ENCODE measurements at places on chromosomes 5 and 9.

DNA sequence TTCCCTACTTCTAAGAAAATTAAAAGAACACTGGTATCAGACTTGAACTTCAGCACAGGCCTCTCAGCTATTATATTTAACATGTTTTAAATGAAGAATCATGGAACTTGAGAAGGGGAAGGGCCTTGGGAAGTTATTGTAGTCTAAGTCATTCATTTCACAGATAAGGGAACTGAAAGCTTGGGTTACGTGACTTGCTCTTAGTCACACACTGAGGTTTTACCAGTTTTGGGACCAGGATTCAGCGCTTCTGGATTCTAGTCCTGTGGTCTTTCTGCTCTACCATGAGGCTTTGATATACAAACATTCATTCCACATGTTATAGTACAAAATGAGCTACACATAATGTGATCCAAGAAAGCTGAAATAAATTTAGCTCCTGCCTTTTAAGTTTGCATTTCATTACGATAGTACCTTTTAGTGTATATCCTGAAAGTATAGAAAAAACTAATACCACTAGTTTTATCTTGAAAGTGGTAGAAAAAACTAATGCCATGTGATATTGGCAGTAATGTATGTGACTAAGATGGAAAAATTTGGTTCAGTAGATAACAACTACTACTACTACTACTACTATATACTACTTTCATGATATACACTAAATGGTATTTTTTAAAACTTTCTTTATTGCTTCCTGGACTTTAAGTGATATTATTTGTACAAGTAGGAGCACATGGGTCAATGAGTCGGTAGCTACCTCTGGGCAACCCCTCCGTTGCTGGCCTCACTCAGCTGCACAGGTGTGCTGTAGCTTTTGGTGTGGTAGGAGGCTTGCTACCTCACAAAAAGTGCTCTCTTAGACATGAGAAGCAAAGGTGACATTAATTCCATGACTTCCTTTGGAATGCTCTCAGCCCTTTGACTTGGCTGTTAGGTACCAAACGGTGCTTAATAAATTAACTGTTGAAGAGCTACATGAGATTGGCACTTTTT, 40.7 kb downstream of the F2RL2 start:
- no peak for DNase-seq

DNA sequence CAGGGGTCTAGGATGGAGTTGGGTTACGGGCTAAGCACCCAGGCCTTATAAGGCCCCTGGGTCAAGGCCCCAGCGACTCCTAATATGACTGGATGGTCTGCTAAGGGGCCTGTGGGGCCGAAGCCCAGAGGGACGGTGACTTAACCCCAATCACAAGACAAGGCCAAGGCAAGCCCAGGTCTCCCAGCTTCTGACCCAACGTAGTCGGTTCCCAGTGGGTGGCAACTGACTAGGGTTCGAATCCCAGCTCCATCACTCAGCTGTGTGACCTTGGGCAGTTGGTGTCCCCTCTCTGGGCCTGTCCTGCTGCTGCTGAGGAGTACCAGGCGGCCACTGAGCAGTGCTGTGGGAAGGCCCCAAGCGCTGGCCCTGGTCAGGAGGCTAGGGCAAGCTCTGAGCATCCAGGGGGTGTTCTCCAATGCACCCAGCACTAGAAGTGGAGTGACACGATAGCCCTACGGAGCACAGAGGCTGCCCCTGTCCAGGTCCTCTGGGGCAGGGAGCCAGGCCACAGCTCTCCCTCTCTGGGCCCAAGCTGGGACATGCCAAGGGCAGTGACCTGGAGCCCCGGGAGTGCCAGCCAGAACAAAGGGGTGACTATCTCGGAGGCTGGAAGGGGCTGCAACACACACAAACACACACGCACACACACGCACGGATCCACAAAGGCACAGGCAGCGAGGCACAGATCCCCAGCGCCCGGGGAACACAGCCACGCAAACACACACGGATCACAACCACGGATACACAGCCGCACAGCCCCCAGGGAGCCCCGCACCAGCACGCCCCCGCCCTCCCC, 512 bp downstream of the AK1 start:
- DNase-seq, result no peak

GRCh38 chr5:177510567-177511053, 984 bp upstream of the DOK3 start:
- no peak for DNase-seq

- DNase-seq, result no peak
Measured at GRCh38 chr9:95090871-95091577, 226.5 kb downstream of the FANCC start.

- DNase-seq, result no peak
Measured at GRCh38 chr9:137759117-137759516, 118.5 kb upstream of the CACNA1B start.

DNA sequence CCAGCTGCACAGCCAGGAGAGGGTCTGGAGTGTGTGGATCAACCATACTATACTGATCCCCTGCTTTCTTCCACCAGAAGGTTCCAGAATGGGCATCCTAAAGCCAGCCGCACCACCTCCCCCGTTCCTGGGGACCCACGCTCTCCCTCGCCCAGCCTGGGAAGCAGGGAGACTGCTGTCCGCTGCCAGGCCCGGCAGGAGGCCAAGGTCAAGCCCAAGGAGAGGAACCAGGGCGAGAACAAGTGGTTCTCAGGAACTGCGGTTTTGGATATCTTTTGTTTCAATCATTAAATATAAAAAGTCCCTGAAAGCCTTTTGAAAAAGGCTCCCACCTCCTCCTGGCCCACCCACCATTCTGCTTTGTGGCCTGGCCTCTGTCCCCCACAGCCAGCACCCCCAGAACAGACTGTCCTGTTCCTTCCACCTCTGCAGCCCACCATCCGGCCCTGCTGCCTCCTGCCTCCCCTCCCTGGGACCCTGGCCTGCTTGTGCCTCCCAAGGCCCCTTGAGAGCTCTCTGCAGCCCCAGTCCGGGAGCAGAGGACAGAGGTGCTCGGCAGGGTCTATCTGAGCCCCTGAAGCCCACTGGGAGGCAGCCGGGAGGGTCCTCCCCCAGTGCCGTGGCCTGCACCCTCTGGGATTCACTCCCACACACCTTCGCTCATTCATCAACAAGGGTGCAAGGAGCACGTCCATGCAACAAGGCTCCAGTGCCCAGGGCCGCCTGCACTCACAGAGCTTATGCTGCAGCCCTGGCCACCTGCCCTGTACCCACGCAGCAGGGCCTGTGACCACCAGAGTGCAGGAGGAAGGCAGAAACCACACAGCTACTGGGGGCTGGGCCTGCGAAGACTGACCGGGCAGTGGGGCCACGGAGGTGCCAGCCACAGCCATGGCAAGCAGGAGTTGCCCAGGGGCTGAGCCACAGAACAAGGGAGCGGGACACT, 614 bp upstream of the LCN6 start:
- no peak for DNase-seq

- no peak for DNase-seq
Measured at GRCh38 chr5:174412374-174412773, 312.0 kb upstream of the MSX2 start.

DNA sequence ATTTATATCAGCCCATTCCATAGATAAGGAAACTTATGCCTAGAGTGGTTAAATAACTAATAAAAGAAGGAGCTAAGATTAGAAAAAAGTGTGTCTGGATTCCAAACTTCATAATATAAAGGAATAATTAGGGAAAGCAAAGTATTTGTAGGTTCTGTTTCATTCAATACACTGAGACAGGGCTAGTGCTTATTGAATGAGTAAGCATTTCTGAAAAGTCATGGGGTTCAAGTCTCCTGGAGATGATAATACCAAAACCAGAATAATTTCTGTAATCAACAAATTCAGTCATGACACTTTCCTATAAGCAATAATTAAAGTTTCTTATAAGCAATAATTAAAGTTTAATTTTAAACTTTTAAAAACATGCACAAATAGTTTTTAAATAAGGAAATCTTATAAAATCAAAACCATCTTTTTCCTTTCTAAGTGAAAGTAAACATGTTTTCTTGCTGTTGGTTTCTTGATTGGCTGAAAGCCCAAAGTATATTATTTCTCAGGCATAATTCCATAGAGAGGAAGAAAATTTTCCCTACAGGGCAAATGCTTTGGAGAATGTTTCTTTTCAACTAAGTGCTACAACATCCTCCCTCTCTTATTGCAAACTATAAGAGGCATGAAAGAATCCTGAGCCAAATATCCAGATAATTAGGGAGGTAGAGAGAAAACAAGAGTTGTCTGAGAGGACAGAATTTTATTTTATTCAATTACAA, 510.2 kb downstream of the PRELID2 start:
- DNase-seq, result no peak

DNA sequence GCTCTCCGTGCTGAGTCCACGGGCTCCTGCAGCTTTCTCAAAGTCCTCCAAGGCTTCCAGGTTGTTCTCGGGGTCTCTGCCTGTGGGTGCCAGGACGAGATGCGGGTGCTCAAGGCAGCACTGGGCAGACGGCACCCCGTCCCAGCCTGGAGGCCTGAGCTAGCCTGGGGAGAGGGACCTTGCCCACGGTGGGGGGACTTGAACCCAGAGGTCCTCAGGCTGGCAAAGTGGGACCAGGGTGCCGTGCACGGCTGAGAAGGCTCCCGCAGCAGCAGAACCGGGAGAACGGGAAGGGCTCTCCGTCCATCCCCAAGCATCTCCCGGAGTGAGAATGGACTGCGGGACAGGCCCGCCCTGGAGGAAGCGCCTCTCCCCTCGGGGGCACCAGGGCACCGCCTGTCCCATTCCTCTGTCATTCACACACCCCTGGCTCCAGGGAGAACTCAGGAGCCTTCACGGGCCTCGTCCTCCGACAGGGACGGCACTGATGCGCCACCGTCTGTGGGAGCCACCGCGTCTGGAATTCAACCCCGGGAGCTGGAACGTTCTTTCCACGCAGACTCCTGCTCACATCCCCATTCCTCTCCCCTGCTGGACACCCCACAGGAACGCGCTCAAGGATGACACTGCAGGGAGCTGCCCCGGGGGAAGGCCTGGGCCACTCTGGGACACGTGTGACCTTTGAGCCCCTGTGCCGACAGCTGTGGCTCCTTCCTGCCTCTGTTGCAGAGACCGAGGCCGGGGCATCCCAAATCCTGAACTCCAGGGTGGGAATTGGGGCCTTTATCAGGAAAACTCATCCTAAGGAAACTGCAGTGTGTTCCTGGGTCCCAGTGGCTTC, 16.3 kb upstream of the OBP2B start:
- DNase-seq, result no peak

DNA sequence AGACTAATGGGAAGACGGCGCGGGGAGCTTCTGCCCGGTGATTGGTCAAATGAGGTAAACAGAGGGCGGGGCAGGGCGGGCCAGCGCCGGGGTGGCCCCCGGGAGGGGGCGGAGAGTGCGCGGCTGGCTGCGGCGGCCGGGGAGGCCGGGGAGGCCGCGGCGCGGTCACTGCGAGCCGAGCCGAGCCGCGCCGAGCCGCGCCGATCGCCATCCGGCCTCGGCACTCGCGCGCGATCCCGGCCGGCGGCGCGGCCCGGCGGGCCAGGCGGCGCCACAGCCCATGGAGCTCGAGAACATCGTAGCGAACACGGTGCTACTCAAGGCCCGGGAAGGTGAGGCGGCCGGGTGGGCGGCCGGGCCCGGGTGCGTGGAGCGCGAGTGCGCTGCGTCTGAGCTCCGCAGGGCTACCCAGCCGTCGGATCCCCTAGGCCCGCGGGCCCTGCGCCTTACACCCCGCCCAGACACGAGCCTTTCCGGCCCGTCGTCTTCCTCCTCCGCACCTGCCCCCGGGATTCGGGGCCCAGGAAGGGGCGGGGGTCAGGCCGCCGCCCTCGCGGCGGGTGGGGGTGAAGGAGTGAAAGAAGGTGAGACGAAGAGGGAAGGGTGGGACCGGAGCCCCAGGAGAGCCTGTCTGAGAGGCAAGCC, at the start of gene GRK6:
GRK6 (plus strand) TSS at position 111 of the 645 bp plus-strand sequence; CDS start at position 281, 170 bp downstream.
- DNase-seq, result no peak

DNA sequence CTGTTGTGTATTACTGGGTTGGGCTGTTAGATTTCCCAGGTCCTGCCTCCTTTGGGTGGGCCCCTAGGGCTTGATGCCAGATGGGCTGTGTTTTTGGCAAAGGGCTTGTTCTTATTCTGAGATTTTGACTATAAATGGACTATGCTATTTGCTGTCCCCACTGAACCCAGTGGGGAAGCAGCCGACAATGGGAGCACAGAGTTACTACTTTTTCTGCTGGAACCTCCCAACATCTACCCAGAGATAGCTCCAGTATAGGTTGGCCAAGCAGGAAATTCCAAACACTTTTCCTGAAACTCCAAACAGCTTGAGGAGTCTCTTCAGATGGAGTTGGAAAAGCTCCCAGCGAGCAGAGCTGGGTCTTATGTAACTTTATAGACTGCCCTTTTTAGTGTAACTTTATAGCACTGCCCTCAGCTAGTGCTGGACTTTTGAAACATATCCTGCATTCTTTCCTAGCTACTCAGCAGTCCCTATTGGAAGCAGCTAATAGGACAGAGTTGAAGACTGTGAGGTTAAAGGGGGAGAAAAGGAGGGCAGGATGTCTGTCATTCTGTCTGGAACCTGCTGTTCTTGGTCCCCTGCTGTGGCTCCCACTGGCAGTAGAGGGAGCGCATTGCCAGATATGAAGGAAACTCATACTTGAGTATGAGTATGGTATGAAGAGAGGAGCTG, 21.0 kb downstream of the RUSC2 start:
- DNase-seq, result no peak

GRCh38 chr5:81265101-81265500, 32.0 kb downstream of the CKMT2 start:
- no peak for DNase-seq

DNA sequence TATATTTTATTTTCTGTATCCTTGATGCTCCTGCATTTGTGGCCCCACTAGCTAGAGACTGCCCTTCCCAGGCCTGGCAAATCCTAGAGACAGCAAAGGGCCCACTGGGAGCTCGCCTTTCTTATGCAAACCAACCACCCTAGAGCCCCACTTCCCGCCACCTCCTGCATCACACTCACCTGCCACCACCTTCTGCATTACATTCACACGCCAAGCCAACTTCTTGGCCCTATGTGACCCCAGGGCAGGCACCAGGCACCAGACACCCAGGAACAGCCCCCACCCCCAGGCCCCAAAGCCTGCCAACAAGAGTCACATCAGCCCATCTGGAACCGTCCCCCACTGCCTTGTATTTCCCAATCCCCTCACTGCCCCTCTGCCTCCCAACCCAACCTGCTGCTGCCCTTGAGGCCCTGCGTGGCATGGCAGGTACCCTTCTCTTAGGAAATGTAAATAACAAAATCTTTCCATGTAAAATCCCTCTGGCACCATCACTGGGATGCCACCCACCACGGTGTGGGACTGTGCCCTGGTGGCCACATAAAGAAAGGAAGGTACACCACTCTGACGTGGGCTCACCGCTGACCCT, 22.0 kb downstream of the ROR2 start:
- DNase-seq, result no peak

Data from KG1 (cell line).